Caki2 (cell line): ENCODE measurements at places on chromosomes 3 and 15. TPM values are rescaled to one million over a fixed set of nuclear protein-coding genes. Genes with fewer than 3 reads are reported as not detected.

GRCh38 chr15:63382966-63383710 is 1.5 kb upstream of the CA12 start:
- no peak for DNase-seq

GRCh38 chr3:166270429-166270828 is 433.2 kb upstream of the BCHE start:
- no peak for DNase-seq

GRCh38 chr15:88322461-88322860 is 65.9 kb upstream of the NTRK3 start:
- DNase-seq = no peak

DNA sequence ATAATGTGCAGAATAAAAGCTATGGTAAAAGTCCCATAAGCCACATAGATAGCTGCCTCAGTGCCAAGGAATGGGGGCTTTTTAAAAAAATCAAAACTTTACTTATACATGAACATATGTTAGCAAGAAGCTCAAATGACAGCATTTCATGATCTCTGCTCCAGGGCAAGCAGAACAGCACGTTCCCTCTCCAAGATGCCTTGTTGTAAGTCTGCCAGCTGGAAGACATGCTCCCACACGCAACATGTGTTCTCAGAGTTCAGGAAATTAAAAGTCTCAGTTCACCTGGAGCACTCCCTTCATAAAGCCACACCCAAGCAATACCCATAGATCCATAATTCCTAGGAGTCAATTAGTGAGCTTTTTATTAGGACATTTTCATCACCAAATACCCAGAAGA is 52.2 kb downstream of the ABI3BP start:
- DNase-seq = no peak

DNA sequence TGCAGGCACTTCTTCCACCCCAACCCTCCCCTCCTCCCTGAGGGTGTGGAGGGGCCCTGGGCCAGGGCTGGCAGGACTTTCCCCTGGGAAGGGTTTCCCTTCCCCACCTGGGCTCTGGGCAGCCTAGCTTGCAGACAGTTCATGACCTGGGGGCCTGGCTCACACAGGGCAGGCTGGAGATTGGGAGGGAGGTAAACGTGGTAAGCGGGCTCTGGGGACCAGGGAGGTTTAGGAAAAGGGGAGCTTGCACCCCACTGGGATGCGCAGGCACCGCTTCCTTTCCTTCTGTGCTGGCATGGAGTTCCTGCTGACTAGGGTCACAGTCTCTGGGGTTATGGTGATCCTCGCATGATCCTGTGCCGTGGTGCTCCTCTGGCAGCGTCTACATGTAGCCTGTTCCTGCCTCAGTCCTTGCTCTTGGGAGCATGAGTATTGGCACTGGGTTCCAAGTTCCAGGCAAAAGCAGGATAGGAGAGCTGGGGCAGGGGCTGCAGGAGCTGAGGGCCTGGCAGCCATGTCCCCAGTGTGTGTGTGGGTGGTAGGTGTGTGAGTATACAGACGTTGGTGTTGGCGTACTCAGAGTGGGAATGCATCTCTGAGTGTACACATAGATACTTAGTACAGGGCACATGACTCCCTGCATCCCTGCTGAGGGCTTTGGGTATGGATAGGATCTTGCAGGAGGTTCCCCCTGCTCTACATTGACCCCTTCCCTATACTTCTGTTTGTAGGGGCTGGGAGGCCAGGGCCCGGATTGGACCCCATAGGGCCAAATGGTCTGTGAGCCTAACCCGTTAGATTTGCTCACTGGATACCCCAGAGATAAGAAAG is 6.9 kb downstream of the GLYCTK start:
- no peak for DNase-seq

DNA sequence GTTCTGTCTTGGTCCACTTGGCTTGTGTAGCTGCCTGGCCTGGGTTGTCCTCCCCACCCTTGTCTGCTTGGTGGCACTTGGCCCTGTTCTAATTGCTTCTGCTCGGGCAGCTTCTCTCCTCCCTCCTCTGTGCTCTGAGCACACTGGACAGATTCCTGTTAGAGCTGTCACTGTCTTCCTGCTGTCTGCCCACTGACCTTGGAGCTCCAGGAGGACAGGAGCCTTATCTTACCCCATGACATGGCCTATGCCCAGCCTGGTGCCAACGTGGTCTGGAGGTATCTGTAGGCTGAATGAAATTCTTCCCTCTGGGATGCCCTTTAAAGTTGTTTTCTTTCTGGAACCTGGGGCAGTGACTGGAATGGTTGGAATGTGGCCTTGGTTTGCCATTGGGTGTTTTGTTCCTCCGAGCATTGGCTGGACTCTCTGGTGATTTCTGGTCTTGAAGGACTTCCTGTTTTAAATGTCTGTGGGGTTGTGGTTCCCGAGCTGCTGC is 94.1 kb downstream of the FAM43A start:
- DNase-seq = peak; percentile 7

- DNase-seq = no peak
Measured at GRCh38 chr3:154955907-154956533, 124.1 kb upstream of the MME start.

DNA sequence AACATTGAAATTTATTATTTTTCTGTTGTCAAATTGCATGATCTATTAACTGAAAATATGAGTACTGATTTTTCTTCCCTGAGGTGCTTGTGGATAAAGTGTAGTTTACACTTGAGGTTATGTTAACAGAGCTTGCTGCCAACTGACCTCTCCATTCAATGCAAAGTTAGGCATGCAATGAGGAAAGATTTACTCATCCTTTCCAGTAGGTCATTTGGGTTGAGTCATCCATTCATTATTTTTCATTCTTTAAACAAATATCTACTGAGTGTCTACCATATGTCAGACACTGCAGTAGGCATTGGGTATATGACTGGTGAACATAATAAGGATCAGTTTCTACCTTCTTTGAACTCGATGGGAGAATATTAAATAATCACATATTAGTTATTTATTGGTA is 604.1 kb downstream of the EDEM1 start:
- DNase-seq = peak; percentile 19

DNA sequence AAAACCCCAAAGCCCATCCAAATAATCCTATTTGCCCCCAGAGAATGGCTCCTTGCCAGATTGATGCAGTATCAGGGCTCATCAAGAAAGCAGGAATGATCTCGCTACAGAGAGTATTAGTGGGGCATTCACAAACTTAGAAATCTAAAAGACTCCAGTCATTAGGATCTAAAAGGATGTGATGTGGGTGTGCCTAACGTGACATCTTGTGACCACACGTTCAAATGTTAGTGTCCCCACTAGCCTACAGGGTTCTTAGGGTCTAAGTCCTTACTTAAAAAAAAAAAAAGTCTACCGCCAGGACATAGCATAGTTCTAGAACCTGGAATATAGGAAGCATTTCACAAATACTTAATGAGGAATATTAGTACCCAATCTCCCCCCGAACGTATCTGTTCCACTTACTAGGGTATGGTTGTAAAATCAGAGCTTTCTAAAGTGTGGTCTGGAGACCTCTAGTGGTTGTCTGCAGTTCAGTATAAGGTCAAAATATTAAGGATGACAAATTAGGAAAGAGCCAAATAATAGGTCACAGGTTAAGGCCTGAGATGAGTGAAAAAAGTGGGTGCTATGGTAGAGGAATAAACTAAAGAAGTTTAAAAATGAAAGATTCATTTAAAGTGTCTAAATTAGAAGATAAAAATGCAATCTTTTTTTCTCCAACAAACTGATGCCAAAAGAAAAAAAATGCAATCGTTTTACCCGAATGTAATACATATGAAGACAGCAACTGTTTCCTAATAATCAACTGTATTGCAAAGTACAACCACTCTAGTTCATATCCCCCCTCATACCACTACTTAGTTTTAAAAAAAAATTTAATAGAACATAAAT is 4.2 kb upstream of the CHRM5 start:
- peak; percentile 17 for DNase-seq

- no peak for DNase-seq
Measured at GRCh38 chr3:73719413-73719851, 94.7 kb upstream of the PDZRN3 start.

- no peak for DNase-seq
Measured at GRCh38 chr15:99603828-99604227, 38.0 kb downstream of the MEF2A start.

DNA sequence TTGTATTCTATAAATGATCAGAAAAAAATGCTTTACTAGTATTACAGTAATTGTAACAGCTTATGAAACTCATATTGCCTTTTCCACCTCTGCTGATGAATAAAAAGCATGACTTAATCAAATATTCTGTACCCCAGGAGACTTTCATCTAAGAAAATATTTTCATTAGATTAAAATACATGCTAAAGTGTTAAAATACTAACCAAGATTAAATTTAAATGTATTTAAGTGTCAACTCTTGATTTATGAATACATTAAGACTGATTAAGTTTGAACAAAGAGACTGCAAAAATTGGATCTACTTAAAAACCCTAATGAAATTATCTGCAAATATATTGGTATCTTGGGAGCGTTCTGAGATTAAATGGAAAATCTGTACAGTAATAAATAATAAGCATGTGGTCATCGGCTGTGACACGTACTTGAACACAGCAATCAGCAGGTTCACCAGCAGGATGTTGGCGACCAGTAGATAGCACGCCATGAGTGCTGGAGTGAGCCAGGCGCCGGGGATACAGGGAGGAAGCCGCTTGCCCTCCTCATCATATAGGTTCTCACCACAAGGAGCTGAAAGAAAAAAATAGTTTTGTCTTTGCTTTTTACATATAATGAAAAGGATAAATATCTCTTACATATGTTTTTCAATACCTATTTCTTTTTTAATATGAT is 36.6 kb upstream of the MTMR10 start:
- DNase-seq = no peak

DNA sequence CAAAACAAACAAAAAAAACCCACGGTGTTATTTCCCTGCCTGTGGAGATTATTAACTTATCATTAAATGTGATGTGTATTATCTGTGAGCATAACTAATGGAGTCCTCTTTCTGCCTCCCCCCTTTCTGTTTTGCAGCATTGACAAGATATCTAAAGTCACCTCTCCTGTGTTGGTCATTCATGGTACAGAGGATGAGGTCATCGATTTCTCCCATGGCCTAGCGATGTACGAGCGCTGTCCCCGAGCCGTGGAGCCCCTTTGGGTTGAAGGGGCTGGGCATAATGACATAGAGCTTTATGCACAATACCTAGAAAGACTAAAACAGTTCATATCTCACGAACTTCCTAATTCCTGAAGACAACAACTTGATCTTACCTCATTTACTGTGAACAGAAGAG is 25.2 kb upstream of the CEMIP start:
- DNase-seq = no peak

- no peak for DNase-seq
Measured at GRCh38 chr3:140467796-140468315, 210.0 kb upstream of the TRIM42 start.

GRCh38 chr3:43214616-43215015 is 71.7 kb upstream of the SNRK start:
- peak; percentile 40 for DNase-seq

DNA sequence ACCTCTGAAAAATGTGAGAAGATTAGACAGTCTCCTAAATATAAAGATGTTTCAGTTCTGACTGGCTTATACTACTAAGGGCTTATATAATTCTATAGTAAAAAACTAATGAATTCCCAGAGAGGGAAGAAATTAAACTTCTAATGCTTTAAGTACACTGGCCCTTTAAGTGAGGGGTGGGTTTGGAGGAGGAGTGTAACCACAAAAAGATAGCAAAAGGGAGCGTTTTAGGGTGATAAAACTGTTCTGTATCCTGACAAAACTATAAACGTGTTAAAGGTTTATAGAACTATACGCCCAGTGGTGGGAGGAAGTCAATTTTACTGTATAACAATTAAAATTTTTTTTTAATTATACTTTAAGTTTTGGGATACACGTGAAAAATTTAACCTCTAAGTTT is 45.8 kb downstream of the CEP152 start:
- DNase-seq = no peak

GRCh38 chr3:148079370-148079769 is 618.3 kb upstream of the AGTR1 start:
- no peak for DNase-seq

GRCh38 chr3:186192823-186193222 is 83.9 kb upstream of the ETV5 start:
- DNase-seq = no peak

GRCh38 chr3:152048831-152049230 is 175.4 kb downstream of the SUCNR1 start:
- DNase-seq = no peak

DNA sequence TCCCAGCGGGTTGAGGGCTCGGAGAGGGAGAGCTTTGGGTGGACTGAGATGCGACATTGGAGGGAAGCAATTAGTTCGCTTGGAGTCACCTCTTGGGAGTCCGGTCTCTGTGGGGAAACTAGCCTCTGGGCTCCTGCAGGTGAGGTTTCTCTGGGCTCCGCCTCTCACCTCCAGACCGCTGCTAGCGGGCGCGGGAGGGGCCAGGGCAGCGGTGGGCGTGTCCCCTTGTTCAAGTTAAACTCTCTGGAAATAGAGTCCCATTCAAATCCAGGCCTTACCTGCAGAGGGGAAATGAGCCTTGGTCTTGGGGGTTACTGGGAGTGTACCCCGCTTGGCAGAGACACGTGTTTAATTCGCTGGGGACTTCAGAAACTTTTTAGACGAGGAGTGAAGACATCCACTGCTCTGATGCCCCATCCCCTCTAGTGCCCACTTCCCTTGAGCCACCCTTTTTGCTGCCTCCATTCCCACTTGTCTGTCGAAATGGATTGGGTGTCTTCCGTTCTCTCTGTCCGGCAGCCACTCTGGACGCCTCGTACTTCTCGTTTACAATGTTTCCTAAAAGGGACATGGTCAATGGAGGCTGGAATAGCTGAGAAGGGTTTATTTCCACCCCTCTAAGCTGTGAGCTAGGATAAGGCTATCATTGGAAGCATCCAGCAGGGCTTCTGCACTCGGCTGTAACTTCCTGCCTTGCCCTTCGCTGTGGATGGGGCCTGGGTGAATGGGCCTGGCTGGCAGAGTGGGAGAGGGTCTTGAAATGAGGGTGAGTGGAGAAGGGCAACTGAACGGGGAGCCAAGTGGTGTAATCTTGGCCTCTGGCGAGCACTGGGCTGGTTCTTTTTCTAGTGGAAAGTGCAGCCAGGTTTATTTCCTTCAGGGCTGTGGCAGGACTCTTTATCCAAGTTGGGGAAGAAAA is 1.1 kb downstream of the MITF start:
- DNase-seq = peak; percentile 4

- no peak for DNase-seq
Measured at GRCh38 chr15:95121191-95121590, 889.8 kb downstream of the MCTP2 start.

DNA sequence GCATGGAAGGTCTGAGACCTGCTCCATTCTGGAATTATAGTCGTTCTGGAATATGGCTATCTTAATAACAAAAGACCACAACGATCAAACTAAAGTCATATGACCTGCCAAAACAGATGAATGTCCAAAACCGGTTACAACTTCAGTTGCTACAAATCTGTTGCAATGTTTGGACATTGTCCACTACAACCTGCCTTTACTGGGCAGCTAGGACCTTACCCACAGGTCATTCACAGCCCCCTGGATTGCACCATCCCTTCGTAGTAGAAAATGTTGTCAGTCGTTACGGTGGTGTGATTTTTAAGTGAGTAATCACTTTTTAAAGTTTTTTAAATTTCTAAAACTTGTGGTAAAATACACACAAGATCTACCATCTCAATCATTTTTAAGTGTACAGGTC is 22.5 kb upstream of the SRGAP3 start:
- no peak for DNase-seq

Gene RCCD1
- 45.0 and 70.4 TPM in 2 replicates for total RNA-seq

Gene SPATA12
- total RNA-seq = 0.43 and 1.0 TPM in 2 replicates

Gene WNT7A
- 0.03 and 0.17 TPM in 2 replicates for total RNA-seq

Gene USP8
- 16.0 and 34.2 TPM in 2 replicates for total RNA-seq

Gene ONECUT1
- total RNA-seq = not detected in 2 replicates

Gene APEH
- total RNA-seq = 122 and 164 TPM in 2 replicates

Gene TRH
- not detected in 2 replicates for total RNA-seq

Gene GOLGA8J
- not detected in 2 replicates for total RNA-seq

Gene GPR62
- total RNA-seq = not detected in 2 replicates

Gene LMAN1L
- not detected in 2 replicates for total RNA-seq
